ENCODE measurements at places on chromosomes 12 and 14. TPM values are rescaled to one million over a fixed set of nuclear protein-coding genes. Genes with fewer than 3 reads are reported as not detected.

SAMD4A gene
- total RNA-seq = 5.7 TPM

CLEC4E gene
- not detected for total RNA-seq

SERPINA10 gene
- not detected for total RNA-seq

P2RX7 gene
- total RNA-seq = 6.2 TPM

EIF2S1 gene
- total RNA-seq = 268 TPM

FOXG1 gene
- not detected for total RNA-seq

C14orf180 gene
- not detected for total RNA-seq

- DNase-seq = no peak
These were observed 233.2 kb downstream of the PHLDA1 start for GRCh38 chr12:75798136-75798926.

DNA sequence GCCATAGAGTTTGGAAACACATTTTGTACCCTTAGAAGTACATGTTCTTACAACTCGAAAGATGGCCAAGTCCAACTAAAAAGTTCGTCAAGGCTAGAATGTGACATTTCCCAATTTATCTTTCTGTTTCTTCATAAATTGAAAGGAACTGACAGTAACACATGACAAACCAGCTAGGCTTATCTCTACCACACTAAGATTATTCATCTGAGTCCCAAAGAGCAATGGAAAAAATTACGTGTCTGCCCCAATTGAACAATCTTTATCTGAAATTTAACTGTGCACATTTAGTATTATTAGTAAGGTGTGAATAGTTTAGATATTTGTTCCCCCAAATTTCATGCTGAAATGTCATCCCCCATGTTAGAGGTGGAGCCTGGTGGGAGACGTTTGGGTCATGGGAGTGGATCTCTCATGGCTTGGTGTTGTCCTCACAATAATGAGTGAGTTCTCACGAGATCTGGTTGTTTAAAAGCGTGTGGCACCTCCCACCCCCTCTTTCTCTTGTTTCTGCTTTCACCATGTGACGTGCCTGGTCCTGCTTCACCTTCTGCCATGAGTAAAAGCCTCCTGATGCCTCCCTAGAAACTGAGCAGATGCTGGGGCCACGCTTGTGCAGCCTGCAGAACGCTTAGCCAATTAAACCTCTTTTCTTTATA is 13.3 kb downstream of the CPM start:
- no peak for DNase-seq

DNA sequence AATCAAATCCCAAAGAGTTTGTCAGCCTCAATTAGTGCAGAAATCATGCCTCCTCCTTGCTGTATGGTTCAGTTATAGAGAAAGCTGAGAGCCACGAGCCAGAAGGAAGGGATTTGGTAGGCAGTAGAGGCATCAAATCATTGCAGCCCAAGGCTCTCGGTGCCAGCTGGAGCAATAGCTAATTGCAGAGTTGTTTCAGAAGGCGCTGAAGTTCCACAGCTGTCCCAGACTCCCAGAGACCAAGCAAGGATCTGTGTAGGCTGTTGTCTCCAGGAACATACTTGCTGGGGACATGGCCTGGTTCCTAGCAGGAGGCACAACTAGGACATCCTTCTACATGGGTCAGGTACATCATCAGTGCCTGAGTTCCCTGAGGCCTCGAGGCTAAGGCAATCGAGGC is 80.4 kb upstream of the WSCD2 start:
- DNase-seq = no peak

DNA sequence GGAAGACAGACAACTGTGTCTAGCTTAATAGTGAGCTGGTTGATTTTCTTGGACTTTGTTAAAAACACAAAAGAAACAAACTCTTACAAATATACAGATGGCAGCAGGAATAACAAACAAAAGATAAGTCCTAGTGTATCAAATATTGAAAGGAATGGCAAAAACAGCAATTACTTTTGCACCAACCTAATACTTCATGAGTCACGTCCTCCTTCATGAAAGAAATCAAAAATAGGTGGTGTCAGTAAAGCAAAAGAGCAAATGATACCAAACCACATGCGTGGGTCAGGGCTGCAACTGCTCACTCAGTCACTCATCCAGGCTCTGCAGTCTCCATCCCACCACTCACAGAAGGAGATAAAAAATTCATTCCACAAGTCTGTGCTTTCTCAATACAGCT is 11.8 kb downstream of the ATG14 start:
- no peak for DNase-seq

GRCh38 chr14:69581316-69581935 is 6.8 kb upstream of the CCDC177 start:
- no peak for DNase-seq

GRCh38 chr12:90399357-90399756 is 555.6 kb downstream of the CCER1 start:
- no peak for DNase-seq

GRCh38 chr12:65602253-65602609 is 222.1 kb upstream of the HMGA2 start:
- DNase-seq = no peak

DNA sequence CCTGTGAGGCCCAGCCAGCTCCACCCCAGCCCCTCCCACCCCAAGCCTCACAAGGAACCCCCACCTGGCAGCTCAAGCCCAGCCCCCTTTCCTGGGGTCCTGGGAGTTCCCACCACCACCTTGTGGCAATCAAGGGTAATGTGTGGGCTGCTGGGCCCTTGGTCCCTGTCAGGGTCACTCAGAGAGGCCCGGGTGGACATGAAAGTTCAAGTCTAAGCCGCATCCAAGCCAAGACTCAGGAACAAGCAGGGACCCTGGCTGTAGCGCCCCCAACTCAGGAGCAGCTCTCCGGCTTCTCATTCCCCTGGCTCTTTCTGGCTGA is 106.4 kb upstream of the C14orf180 start:
- no peak for DNase-seq

DNA sequence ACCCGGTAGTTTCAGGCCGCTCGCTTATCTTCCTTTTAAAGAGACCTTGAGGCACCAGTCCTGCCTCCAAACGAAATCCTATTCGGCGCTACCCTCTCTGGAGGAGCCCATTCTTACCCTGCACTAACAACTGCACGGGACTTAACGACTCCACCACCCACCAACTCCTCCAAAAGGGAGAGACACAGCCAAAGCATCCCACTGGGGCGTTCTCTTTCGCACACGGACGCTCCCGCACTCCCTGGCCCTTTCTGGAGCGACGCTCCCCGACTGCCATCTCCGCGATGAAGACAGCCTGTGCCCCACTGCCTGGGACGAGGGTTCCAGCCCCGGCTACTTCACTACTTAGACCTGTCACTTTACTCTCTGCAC is 650 bp downstream of the GALC start:
- no peak for DNase-seq

- DNase-seq = no peak
These were observed 170.7 kb downstream of the PPFIA2 start for GRCh38 chr12:81588235-81589008.

GRCh38 chr12:67482751-67483661 is 165.5 kb upstream of the DYRK2 start:
- DNase-seq = peak; percentile 84

- no peak for DNase-seq
These were observed 16.3 kb downstream of the CAPZA3 start for GRCh38 chr12:18754124-18754707.

DNA sequence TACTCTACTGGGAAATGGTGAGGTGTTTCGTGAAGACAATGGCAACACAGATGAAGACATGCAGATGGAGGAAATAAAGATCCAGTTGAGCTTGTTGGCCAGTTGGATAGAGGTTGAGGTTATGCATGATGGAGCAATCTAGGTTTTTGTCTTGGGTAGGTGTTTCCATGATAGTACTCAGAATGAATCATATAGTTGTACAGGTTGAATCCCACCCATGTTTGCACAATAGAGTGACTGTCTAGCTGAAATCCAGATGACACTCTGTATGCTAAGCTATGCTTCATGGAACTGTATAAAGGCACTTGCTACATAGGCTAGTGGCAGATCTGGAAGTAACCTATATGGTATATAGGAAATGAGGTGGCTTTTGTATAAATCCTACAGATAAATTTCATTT is 264.9 kb downstream of the NAV3 start:
- no peak for DNase-seq

DNA sequence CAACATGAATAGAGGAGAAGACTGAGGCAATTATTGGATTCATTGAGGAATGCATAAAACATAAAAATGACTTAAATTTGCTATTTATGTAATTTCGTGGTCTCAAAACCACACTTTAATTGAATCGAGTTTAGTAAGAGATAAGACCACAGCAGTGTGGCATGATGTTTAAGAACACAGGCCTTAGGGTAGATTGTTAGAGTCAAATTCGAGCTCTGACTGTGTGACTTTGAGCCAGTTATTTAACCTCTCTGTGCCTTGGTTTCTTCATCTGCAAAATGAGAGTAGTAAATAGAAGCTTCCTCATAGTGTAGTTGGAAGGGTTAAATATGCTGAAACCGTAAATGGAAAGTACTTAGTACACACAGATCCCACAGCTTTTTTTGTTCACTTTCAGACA is 9.3 kb upstream of the SSTR1 start:
- no peak for DNase-seq

- DNase-seq = peak; percentile 88
These were observed 8.0 kb upstream of the ASB8 start for GRCh38 chr12:48165089-48165981.

GRCh38 chr12:50268482-50268881 is 14.8 kb downstream of the LIMA1 start:
- DNase-seq = no peak

Data from activated CD4-positive, alpha-beta T cell treated with anti-CD3 and anti-CD28 coated beads, Interleukin-2, amount 10 ng/mL, durations not matched to agents 24 days and 14 days (primary cell).